ENCODE measurements at places on chromosomes 16 and 17. TPM values are rescaled to one million over a fixed set of nuclear protein-coding genes. Genes with fewer than 3 reads are reported as not detected.

EFCAB3 gene
- not detected for total RNA-seq

SPN gene
- 0.10 TPM for total RNA-seq

ZNF385C gene
- 0.37 TPM for total RNA-seq

PITPNM3 gene
- 3.6 TPM for total RNA-seq

PKMYT1 gene
- total RNA-seq, result 86.3 TPM

CCL22 gene
- not detected for total RNA-seq

DPEP3 gene
- total RNA-seq, result not detected

PRM1 gene
- total RNA-seq, result not detected

MGAT5B gene
- total RNA-seq, result not detected

All from HT-29 (cell line).